Hematopoietic multipotent progenitor cell treated with erythropoietin and hydrocortisone succinate and interleukin-3 and kit ligand, for 8 days (in vitro differentiated cells): ENCODE measurements at places on chromosomes 13 and 19.

- DNase-seq = no peak
These were observed 10.3 kb downstream of the RAB8A start for GRCh38 chr19:16121967-16122366.

DNA sequence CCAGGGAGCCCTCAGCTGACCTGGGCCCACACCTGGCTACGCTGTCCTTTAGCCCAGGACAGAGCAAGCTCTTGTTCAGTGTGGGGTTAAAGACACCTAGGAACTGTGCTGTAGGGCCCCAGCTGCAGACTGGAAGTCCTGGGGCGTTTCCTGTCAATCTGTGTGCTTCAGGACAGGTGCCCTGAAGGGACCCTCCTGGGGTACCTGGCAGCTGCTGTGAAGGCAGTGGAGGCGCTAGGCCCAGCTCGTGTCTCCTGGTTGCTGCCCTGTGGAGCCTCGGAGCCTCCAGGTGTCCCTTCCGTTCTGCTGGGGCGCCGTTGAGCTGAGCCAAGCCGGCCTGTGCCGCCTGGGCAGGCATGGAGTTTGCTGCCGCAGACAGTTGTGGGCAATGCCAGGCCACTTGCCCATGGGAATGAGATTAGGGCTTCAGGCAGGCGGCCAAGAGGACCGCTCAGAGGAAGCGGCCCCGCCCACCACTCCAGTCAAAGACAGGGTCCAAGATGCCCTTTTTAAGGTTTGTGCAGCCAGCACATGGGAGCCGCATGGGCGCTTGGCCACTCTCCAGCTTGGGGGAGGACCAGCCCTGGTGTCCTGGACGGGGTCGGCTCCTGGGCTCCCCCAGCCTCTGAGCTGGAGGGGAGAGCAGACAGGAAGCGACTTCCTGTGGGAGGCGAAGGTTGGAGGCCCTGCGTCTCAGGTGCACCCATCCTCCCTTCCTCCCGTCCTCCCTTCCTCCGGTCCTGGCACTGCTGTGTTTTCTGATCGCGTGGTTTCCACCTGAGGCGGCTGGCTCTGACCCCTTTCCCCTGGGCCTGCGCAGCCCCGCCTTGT, 4.0 kb downstream of the PTBP1 start:
- DNase-seq = peak; percentile 73

DNA sequence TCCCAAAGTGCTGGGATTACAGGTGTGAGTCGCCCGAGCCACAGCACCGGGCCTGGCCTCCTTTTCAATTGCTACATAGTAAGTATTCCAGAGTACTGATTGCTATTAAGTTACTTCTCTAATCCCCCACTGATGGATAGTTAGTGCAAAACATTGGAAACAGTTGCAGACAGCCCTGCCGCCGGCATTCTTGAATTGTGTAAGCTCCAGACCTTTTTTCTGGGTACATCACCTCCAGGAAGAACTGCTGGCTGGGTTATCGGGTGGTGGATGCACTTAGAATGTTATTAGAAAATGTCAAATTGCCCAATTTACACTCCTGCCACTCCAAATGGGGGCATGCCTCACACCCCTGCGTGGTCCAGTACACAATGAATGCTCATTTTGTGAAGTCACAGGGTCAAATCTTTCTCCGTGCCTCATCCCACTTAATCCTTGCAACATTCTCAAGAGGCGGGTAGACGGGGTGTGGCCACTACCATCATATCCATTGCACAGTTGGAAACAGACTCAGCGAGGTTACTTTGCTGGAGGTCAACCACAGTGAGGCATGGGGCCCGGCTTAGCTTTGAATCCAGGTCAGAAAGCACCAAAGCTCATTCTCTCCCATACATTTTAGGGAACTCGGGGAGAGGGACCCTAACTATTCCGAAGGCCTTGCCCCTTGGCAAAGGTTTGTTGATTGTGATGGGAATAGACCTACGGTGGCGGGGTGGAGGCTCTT, 1.0 kb upstream of the KDM4B start:
- DNase-seq = no peak

DNA sequence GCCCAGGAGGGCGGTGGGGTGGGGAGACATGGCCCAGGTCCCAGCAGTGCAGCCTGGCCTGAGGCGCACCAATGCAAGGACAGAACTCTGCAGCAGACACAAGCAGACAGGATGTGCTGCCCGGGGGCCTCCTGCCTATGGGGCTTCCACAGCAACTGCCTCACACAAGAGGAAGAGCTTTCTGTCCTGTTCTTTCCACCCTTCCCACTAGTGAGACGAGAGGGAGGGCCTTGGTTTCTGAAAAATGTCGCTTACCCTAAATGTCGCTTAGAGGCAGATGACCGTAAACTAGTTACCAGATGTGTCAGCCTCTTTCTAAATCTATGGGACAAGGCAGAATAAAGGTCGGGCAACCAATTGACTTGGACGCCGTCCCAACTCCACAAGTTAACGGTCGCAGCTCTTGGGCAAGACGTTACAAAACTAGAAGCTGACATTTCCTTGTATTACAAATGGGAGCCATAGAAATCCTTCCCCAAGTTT, at the start of gene LAIR1:
LAIR1 (minus strand) TSS at position 157 of the 483 bp plus-strand sequence; CDS start at position 30, 127 bp downstream.
- peak; percentile 39 for DNase-seq

DNA sequence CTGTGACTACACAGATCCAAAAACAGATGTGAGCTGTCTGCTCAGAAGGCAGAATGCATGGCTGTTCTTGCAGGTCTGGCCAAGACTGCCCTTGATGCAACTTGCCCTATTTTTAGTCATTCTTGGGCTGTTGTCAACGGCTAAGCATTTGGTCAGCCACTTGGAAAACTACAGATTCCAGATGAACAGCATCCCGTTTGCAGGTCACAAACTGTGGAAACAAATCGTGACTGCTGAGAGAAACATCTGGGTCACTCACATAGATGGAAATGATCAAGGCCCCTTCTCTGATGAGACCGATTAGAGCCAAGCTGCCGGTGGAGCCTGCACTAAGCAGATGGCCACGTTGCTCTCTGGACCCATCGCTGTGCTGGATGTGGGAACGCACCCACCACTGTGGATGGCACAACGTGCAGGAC, 15.4 kb upstream of the METTL21C start:
- DNase-seq = no peak

DNA sequence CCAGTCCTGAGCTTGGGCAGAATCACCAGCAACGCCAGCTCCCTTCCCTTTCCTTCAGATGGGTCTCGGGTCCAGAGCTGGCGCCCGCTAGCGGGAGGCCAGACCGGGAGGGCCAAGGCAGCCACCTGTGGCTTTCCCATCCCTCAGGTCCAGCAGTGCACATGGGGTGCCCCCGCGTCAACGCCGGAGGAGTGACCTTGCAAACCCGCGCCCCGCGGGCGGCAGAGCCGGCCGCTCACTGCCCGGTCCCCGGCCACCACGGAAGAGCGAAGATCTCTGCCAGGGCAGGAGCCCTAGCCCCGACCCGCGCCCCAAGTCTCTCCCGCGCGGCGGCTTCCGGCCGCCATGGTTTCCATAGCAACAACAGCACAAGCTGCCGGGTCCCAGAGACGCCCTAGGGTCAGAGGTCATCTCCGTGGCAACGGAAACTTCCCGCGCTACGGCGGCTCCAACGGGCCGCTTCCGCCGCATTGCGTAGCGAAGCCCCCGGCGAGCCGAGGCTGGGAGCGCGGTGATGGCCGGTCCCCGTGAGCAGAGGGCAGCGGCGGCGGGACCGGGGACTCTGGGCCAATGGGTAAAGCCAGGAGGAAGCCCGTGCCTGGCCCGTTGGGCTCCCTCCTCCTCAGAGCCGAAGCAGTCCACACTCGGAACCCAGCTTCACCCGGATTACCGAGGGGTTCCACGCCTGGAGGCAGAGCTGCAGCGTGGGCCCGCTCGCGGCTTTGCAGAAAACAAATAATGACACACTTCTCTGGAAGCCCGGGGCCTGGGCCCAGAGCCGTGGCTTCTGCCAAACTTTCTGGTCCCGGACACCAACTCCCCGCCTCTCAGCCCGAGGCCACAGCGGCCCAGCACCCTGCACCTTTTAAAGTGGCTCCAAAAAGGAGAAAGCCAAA, 7.4 kb downstream of the FGF14 start:
- DNase-seq = peak; percentile 92

GRCh38 chr13:112894673-112895481, 74.1 kb upstream of the MCF2L start:
- DNase-seq = no peak

GRCh38 chr13:111184458-111185401, 69.6 kb downstream of the ARHGEF7 start:
- no peak for DNase-seq

GRCh38 chr13:90640976-90641375, 706.5 kb upstream of the MIR17HG start:
- no peak for DNase-seq

GRCh38 chr19:12664406-12665280, 1.9 kb downstream of the MAN2B1 start:
- peak; percentile 72 for DNase-seq

GRCh38 chr13:21759463-21759862, 88.6 kb downstream of the FGF9 start:
- DNase-seq = no peak

DNA sequence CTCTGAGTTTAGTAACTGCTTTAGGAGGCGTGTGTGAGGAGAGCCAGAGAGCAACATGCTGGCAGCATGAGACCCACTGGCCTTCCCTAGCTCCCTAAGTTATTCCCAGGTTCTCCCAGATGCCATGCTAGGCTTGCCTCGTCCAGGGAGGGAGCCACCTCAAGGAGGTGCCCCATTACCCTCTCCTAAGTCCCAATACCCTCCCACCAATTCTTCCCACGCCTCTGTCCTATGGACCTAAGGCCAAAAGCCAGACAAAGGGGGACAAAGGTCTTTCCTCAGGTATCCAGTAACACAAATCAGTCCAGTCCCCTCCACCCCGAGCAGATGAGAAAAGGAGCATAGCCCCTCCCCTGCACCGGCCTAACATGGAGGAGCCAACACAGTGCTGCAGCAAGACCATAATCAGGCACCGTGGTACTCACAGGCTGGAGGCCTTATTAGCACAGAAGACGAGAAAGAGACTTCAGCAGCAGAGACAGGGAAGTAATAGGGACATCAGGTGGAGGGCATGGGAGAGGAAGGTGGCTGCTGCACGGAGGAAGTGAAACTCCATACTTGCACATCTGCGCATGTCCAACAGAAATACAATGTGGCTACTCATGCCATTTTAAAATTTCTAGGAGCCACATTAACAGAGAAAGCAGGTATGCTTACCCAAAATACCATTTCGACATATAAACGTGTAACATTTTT, 46.3 kb downstream of the BRD4 start:
- no peak for DNase-seq
